Skin of body (tissue), 3 donors: ENCODE measurements at places on chromosomes 6 and 20. TPM values are rescaled to one million over a fixed set of nuclear protein-coding genes. Genes with fewer than 3 reads are reported as not detected.
A peak's percentile ranks its signal among the peaks of the same experiment; 100 is the strongest.

DNA sequence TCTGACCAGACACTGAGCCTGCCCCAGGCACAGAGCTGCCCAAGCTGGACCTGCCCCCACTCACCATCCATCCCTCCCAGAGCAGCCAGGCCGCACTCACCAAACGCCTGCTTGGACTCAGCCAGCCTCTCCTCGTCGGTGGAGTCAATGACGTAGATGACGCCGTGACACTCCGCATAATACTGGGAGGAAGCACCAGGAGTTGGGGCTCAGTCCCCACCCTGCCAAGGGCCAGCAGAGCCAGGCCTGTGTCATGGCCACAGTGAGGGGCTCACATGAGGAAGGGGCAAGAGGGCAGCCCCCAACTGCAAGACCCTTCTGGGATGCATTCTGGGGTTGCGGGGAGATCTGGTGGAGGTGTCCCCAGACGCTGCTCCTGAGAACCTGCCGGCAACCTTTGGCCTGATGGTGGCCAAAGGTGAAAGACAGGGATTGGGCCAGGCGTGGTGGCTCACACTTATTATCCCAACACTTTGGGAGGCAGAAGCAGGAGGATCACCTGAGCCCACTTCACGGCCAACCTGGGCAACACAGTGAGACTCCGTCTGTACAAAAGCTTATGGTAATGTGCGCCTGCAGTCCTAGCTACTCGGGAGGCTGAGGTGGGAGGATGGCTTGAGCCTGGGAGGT is 5.6 kb downstream of the ARFRP1 start:
- no peak for DNase-seq

GRCh38 chr6:43070028-43070632 is 6.0 kb upstream of the PTK7 start:
- DNase-seq = peak; percentile 47

GRCh38 chr6:154773610-154774089 is 40.4 kb downstream of the SCAF8 start:
- DNase-seq = no peak

GRCh38 chr6:168660400-168660945 is 219.5 kb downstream of the SMOC2 start:
- no peak for DNase-seq

GRCh38 chr6:20840675-20841074 is 306.4 kb downstream of the CDKAL1 start:
- no peak for DNase-seq

- DNase-seq = no peak
Observed at GRCh38 chr6:12082368-12082767, 70.3 kb downstream of the HIVEP1 start.

DNA sequence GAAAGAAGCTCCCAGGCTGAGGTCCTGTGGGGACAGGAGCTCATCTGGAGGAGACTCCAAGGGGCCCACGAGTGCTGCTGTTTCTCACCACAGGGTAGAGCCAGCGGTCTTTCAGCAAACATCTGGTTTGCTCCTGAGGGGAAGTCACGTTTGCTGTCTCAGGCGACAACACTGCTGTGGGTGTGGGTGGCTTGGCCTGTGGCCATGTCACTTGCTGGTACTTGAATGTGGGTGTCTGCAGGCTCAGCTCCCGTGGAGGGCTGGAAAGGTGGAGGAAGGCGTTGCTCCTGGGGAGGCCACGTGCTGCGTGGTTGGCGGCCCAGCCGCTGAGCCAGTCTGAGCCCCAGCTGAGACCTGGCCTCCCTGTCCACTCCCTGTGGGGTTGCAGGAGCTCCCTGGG is 52.8 kb upstream of the MPC1 start:
- DNase-seq = no peak

- no peak for DNase-seq
Observed at GRCh38 chr20:59412875-59413284, 112.5 kb downstream of the EDN3 start.

Gene SNX3
- total RNA-seq = 166 TPM

Gene PKIB
- total RNA-seq = 4.4 TPM

Gene LRFN2
- 0.49 TPM for total RNA-seq

Gene GOPC
- total RNA-seq = 45.8 TPM

Gene POU5F1
- 0.69 TPM for total RNA-seq

Gene KCNB1
- 2.4 TPM for total RNA-seq
